Activated CD4-positive, alpha-beta memory T cell treated with anti-CD3 and anti-CD28 coated beads for 36 hours (primary cell): ENCODE measurements at places on chromosomes 6 and 20. TPM values are rescaled to one million over a fixed set of nuclear protein-coding genes. Genes with fewer than 3 reads are reported as not detected.

The OPRL1 gene
- 0.63 TPM for total RNA-seq

The FILIP1 gene
- total RNA-seq = not detected

The BHLHE23 gene
- not detected for total RNA-seq

The CYP24A1 gene
- 0.57 TPM for total RNA-seq

The MYCT1 gene
- not detected for total RNA-seq

The GINS1 gene
- 32.3 TPM for total RNA-seq

The IGF2R gene
- 75.5 TPM for total RNA-seq

The FKBP1C gene
- 0.71 TPM for total RNA-seq

The VTA1 gene
- total RNA-seq = 47.4 TPM

The NELFE gene
- 89.0 TPM for total RNA-seq

The CD109 gene
- 7.2 TPM for total RNA-seq

The LGSN gene
- total RNA-seq = not detected
